ENCODE measurements at places on chromosomes 5 and 9.

GRCh38 chr9:135269912-135270830 lies 182.7 kb downstream of the OLFM1 start:
- no peak for DNase-seq

GRCh38 chr5:160938532-160938931 lies 86.5 kb upstream of the ATP10B start:
- DNase-seq: no peak

DNA sequence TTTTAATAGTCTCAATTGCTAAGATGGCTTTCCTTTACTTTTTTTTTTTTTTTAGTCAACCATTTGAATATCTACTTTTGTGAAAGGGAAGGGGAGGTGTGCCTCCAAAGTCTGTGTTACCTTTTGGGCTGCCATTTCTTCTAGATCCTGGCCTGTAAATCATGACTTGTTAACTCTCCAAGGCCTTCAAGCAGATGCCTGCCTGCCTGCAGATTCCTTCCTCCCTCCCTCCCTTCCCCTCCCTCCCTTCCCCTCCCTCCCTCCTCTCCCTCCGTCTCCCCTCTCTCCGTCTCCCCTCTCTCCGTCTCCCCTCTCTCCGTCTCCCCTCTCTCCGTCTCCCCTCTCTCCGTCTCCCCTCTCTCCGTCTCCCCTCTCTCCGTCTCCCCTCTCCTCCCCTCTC lies 73.1 kb downstream of the COMMD10 start:
- DNase-seq: no peak

DNA sequence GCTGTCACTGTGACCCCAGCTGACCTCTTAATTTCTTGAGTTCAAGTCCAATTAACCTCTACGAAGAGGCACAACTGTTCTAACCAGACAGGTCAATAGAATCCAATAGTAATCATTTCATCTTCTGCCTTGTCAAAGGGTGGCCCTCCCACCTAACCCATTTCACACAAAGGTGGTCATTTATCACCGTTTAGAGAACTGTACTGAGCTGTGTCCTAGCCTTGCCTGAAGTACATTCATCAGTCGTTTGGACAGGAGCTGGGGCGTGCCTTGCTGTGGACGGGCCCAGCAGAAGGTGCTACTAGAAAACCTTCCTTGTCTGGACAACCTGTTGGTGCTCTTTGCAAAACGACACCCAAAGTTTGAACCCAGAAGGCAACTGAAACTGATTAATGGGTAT lies 605.4 kb downstream of the ISL1 start:
- DNase-seq: no peak

- no peak for DNase-seq
Observed at GRCh38 chr5:33161421-33161820, 279.3 kb upstream of the TARS1 start.

DNA sequence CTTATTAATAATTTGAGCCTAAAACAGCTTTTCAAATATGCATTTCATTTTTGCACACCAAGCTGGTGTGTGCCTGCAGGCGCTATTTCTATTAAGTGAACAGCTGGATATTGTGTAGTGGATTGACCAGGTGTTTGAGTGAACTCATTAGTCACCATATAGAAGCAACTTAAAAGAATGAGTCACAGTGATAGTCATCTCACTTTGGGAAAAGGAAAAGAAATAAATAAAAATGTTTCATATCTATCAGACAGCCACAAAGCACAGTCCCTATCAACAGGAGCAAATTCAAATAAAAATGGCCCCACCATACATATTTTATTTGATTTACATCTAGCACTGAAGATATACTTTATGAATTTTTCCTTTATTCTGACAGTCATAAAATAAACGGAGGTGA lies 456.5 kb upstream of the CDH9 start:
- no peak for DNase-seq

DNA sequence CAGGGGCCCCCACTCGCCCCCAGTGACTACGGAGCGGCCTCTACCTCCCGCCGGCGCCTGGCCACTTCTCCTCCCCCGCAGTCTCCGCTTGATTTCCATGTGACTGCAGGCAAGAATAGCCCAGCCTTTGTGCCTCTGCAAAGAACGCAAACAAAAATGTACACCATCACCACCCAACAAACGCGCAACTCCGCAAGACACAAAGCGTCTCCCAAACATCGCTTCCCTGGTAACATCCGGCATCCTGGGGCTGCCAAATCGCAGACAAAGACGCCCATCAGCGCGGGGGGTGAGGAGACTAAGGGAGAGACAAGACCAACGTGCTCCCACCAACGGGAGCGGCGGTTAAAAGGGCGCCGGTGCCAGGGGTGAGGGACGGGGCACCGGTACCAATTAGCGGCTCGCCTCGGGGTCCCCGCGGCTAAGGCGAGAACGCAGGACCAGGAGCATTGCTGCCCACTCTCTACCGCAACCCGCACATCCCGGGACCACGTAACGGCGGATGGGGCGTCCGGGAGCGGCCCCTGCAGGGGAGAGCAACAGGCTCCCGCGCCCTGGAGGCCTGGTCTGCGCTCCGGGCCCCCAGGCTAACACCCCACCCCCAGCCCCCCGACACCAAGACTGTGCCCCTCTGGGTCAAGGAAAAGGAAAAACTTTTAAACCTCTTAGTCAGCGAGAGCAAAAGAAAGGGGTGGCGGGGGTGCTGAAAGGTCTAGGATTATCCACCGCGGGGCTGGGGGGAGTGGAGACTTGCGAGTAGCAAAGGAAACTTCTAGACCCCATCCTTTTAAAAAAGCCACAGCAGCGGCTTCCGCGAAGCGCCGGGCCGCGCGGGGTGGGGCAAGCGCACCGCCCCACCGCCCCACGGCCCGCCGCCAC lies 885 bp downstream of the MPDZ start:
- no peak for DNase-seq
